ENCODE measurements at places on chromosomes 1 and 21.

GRCh38 chr1:153985341-153985912 lies 712 bp downstream of the RAB13 start:
- peak; percentile 90 for DNase-seq

DNA sequence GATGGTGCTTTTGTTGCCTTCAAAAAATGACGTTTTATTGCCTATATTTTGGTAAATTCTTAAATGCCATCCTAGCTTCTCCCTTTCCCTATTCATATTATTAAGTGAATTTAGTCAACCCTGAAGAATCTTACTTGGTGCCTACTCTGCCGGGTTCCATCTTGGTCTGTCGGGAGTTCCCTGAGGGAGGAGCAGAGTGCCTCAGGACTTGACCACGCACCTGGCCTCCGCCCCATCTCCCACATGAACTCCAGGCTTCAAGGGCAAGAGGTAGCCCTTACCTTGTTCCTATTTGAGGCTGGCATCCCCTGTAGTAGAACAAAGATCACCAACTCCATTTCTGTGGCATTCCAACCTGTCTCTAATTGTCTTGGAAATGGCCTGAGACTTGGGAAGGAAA lies 21.5 kb downstream of the VANGL2 start:
- DNase-seq = no peak

GRCh38 chr1:3323021-3323795 lies 131.3 kb upstream of the ARHGEF16 start:
- no peak for DNase-seq

DNA sequence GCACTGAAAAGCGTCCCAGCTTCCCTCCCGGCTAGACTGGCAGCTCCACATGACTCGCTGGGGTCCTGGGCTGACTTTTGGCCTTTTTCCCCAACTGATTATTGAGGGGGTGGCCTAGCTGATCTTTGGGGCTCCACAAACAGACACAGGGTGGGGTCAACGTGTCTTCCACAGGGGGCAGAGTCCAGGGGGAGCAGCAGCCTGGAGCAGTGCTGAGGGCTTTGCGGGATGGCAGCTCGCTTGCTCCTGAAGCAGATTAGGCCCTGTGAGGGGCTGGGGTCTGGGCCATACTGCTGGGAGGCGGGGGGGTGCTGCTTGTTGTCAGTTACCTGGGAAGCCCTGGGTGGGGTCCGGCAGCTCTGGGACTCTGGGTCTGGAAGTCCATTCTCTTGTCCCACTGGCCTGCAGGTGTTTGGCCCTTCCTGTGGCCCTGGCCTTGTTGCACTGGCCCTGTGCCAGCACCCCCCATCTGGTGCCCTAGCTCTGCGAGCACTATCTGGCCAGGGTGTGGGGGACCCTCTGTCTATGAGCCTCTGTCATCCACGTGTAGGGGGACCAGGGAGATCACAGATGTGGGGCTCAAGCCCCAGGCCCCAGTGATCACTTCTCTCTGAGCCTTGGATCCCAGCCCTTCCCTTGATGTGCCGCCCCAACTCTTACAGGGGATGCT lies 12.3 kb upstream of the HES5 start:
- DNase-seq = no peak
